ENCODE measurements at places on chromosomes 12 and 14.

GRCh38 chr12:45688183-45688582 lies 41.3 kb upstream of the ARID2 start:
- no peak for DNase-seq

DNA sequence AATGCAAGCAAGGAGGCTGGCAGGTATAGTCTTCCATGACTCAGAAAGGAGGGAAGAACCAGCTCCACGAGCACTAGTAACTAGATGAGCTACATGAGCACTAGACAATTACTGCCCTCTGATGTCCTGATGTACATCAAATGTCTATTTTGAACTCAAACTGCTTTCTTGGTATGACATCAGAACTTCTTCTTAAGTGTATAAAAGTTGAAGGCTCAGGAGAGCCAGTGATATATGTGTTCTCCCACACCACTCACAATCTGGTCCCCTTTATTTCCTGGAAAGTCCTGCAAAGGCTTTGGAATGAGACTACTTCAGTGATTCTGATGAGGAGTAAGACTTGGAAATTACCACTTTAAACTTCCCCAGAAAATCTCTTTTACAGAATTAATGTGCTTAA lies 18.5 kb upstream of the DHRS7 start:
- DNase-seq: no peak

- no peak for DNase-seq
These were observed 427.2 kb downstream of the TRHDE start for GRCh38 chr12:72699362-72699761.

DNA sequence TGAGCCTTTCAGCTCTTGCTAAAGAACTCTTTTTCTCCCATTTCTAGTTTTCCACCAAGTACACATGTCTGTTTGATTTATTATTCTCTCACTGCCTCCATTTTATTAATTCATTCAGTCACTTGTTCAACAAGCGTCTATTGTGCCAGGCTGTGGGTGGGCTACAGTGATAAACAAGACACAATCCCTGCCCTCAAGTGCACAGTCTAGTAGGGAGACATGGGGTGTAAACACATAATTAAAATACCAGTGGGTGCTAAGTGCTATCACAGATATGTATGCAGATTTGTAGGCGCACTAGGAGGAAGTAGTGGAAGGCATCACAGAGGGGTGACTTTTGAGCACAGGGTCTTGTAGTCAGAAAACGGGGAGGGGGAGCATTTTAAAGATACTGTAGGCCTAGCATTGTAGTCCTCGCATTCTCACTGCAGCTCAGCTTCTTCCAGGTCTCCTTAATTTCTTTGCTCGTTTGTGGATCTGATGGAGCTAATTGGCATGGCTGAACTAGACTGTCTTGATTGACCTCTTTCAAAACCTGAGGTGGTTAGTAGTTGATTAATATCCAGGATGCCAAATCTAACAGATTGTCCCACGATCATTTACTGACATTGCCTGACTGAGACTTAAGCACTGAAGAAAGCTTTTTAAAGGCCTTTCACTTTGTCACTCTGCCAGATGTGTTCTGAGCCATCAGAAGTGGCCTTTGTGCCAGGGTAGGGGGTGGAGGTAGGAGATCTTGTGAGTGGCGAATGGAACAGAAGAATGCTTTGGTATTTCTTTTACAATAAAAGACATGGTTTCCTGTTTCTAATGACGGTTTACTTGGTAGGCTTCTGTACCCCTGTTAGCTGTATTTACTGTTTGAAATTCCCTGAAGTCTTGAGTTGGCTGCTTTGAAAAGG lies 116.9 kb downstream of the DIP2B start:
- no peak for DNase-seq

DNA sequence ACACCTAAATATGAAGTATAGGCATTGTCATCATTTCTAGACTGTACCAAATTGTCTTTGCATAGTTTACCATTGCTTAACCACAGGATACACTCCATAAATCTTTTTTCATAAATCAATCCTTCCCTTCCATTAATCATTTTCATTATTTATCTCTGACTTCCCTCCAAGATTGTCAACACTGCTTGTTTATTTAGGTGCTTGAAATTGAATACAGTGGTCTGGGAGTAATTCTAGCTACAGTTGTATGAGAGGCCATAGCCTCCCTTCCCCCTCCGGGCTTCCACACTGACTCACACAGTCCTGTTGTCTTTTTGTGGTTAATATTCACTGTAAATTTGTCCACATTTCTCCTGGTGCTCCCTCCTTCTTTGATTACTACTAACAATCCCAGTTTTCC lies 114.2 kb upstream of the ARID2 start:
- no peak for DNase-seq

- DNase-seq: no peak
These were observed 1.5 kb downstream of the MAP4K5 start for GRCh38 chr14:50530794-50531365.

DNA sequence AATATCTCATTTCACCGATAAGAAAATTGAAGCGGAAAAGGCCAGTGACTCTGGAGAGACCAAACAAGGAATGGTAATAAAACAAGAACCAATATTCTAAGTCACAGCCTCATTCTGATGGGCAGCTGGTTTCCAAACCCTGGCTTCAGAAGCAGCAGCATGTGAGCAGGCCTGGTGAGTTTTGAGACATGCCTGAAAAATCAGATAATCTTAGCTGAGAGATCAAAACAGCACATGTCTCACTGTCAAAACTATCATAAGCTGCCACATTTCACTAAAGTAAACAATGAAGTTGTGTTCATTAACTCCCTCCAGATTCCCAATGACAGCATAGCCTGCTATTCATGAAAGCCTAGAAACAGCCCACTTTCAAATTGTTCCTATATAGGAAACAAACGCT lies 36.5 kb downstream of the CIT start:
- DNase-seq: no peak

DNA sequence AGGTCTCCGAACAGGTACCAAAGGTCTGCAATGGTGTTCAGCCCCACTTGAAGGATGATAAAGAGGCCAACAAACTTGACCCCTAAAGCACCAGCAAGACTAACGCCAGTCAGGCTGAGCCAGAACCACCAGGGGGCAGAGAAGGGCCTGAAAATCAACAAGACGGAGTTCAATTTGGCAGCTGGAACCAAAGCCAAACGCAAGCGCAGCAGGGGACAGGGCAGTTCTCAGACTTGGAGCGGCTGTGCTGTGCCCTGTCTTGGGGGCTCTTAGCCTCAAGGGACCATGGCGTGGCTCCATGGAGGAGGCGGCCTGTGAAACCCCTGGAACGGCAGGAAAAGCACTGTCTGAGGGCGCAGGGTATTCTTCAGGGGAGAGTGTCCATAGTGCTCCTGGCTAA lies 19.6 kb downstream of the POMT2 start:
- peak; percentile 59 for DNase-seq

- peak; percentile 65 for DNase-seq
These were observed 42.4 kb upstream of the GPATCH2L start for GRCh38 chr14:76109087-76109880.

DNA sequence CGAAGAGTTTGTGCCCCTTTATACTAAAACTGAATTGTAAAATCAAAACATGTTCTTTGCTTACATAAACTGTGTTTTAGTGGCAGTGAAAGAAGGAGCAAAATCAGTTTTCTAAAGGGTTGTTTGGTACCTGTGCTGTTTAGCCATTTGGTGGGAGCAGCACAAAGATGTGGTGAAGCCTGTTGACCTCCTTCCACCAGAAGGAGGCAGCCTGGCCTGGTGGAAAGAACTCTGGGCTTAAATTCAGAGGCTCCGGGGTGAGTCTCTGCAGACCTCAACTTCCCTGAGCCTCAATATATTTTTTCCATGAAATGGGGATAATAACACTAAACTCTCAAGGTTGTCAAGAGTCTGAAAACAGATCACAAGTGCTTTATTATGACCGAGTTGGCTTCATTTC lies 502.5 kb downstream of the VRK1 start:
- DNase-seq: no peak

DNA sequence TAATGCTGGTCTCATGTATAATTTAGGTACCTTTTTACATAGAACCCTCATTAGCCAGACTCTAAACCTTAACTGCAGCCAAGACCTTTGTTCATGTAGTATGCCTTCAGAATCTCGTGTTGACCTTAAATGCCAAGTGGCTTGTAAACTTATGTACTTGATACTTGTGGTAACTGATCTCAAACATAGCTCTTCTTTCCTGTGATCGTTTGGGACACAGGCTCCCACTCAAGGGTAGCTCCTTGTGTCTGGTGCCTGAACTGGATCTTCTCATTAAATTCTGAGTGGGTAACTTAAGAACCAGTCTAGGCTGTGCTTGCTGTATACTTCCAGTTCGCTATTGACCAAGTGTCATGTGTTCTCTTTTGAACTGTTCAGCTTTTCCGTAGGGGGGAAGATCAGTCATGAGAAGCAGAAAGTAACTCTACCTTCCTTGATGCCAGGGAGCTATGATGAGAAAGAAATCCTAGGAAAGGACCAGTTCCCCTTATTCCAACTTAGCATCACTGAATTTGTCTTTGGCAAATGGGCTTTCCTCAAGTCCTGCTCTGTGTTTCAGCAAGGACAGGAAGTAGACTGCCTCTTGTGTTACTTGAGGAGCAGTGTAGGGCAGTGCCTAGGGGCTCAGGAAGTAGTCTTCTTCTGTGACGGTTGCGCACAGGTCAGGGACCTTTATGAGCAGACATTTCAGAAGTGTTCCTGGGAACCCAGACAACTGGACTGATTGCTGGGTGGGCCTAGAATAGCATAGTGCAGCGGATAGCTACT lies 2.5 kb downstream of the LGALS3 start:
- DNase-seq: peak; percentile 47

GRCh38 chr14:92726135-92726932 lies 22.1 kb downstream of the LGMN start:
- peak; percentile 87 for DNase-seq

GRCh38 chr12:81176796-81177195 lies 98.9 kb downstream of the ACSS3 start:
- no peak for DNase-seq

GRCh38 chr14:94713115-94713514 lies 56.8 kb downstream of the GSC start:
- DNase-seq: no peak

- no peak for DNase-seq
These were observed 124.5 kb downstream of the SLC8A3 start for GRCh38 chr14:70064136-70064865.

GRCh38 chr12:103348935-103349334 lies 146.8 kb downstream of the C12orf42 start:
- DNase-seq: no peak

DNA sequence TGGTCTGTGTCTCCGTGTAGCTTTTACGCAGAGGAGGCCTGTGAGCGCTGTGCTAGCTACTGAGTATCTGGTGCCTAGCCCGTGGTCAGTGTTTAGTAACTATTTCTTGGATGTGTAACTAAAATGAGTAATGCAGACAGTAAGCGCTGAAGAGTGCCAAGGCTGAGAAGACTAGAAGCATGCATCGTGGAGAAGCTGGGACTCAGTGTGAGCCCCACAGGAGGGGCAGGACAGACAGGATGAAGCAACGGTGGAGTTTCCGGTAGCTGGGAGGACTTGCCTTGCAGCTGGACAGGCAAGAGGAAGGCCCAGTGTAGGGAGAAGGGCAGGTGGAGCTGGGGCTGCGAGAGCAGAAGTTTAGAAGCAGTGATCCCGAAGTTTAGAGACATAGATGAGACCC lies 233.4 kb upstream of the FKBP4 start:
- peak; percentile 72 for DNase-seq

- no peak for DNase-seq
These were observed 97.1 kb downstream of the C2CD5 start for GRCh38 chr12:22447223-22447622.

DNA sequence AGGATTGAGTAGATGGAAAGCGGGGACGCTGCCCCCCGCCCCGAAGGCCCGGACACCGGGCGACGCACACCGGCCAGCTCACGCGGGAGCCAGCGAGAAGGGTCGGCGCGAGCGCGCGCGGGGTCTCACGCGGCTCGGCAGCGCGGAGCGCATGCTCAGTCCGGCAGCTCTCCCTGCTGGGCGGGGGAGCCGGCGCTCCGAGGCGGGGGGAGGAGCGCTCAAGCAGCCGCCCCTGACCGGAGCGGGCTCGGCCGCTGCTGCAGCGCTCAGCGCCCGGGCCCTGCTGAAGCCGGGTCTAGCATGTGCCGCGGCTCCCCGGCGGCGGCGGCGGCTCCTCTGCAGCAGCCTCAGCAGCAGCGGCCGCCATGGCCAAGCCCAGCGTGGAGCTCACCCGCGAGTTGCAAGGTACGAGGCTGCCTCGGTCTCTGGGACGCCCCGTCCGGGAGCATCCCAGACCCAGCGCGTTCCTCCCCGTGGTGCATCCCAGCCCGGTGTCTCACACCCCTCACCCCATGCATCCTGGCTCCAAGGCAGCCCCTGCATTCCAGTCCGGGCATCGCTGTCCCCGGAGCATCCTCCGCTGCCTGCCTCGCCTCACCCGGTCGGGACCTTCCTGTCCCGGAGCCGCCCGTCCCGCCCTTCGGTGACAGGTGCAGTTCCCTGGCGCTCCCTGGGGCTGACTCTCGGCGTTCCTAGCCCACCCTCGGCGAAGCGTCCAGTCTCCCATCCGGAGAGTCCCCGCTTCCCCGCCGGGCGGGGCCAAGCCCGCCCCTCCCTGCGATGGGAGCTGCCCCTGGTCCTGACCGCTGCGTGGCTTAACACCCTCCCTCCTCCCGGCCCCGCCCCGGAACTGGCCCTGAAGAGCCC lies at the start of gene CARMIL3:
Gene CARMIL3, plus strand, starts transcription at position 221 of the 867 bp plus-strand sequence. Its CDS starts 145 bp downstream, at position 366.
- peak; percentile 73 for DNase-seq

GRCh38 chr14:32352631-32353030 lies 23.5 kb downstream of the AKAP6 start:
- DNase-seq: no peak

DNA sequence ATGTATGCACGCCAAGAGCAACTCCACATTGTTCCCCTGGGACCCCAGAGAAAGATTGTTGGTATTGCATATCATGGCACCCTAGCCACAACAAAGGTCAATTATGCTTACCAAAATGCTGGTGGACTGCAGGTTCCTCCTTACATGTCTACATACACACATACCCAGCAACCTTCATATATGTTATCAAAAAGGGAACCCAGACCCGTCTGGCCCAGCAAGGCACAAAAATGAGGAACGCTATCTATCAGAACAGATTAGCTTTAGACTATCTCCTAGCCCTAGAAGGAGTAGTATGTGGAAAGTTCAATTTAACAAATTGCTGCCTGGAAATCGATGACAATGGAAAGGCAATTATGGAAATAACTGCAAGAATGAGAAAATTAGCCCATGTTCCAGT lies 61.5 kb downstream of the DHRS2 start:
- DNase-seq: peak; percentile 4

GRCh38 chr14:79596551-79596950 lies 614.8 kb downstream of the DIO2 start:
- no peak for DNase-seq

DNA sequence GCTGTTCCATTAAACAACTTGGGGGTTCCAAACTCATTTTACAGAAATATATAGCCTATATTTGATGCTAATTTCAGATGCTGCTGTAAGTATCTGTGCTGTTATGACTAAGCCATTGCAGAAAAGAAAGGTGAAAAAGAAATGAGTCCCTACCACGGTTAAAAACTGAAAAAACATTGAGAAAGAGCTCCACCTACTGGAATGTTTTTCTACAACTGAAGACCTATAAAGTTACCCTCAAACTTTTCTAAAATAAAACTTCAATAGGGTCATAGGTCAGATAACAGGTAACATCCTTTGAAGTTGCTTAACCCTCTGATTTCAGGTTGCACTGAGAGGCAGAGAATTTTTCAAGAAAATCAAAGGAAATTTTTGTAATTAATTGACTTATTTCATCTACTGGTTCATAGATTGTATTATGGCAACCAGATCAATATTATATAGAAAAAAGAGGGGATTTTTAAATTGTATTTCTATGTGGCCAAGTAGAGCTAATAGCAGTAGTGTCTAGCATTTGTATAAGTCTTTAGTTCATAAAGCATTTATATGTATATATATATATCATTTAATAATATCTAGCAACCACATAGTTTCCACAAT lies 279.9 kb downstream of the RPS29 start:
- no peak for DNase-seq

- DNase-seq: no peak
These were observed 21.8 kb downstream of the FUT8 start for GRCh38 chr14:65434216-65434850.

Measured in inflammatory macrophage treated with lipopolysaccharide for 1 hour (primary cell).